Mesothelial cell of epicardium (in vitro differentiated cells): ENCODE measurements at places on chromosomes 13 and 19. TPM values are rescaled to one million over a fixed set of nuclear protein-coding genes. Genes with fewer than 3 reads are reported as not detected.
A peak's percentile ranks its signal among the peaks of the same experiment; 100 is the strongest.

DNA sequence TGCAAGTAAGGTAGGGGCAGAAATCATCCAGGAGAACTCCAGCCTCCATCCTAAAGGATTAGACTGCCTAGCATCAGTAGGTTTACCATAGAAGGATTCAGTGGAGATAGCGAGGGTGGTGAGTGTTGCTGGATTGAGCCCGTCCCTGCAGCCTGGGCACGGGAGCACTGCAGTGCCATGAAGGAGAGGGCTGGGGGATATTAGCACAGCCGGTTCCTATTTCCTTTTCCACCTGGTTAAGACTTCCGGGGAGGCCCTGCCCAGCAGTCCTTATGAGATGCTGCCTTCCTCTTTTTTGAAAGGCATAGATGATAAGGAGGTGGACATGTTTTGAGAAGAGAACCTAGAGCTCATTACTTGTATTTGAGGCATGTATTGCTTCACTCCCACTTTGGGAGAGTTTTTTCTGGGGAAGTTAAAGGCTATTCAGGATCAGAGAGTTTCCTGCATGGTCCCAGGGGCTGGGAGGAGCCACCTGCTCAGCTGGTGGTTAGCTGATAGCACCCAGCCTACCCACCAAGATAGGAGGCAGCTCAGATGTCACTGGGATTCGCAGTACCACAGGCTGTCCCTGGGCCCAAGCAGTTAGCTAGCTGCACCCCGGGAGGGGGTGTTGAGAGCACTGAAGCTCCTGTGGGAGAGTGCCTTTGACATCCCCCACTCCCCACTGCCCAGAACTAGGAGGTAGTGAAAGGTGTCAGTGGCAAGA lies 17.2 kb downstream of the ACTN4 start:
- DNase-seq, result no peak

GRCh38 chr19:55304279-55304978 lies 20.6 kb downstream of the BRSK1 start:
- DNase-seq, result no peak

The FCAR gene
- total RNA-seq, result not detected in 3 replicates

DNA sequence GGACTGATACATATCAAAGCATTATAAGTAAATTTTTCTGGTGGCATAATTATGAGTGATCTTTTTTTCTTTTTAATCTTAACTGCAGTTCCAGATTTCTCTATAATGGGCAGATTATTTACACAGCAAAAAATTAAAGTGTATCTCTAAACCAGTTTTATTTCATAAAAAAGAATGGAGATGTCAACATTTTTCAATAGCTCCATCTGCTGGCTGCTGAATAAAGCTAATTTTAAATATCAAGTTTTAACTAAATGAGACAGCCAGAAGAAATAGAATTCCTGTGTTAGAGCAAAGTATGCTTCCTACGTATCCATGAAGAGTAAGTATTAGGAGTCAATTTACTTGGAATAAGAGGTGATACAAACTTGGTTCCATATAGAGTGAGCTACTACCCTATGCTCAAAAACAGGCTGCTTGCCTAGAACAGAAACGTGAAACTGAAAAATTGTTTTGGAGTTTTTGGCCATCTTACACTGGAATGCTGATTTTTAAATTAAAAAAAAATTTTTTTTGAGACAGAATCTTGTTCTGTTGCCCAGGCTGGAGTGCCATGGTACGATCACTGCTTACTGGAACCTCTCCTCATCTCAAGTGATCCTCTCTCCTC lies 5.0 kb upstream of the PDS5B start:
- no peak for DNase-seq

DNA sequence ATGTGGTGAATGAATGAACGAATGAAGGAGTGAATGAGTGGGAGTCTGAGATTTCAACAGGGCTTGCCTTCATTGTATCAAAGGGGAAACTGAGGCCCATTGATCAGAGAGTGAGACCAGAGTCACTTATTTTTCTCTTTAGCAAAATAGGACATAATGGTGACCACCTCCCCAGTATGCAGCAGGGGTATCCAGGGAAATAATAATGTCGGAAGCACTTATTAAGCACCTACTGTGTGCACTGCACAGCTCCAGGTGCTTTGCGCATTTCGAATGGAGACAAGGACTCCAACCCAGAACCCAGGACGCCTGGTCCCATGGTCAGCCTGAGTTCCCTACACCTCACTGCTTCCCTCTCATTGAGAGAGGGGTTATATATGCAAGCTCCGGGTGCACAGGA lies 26.8 kb upstream of the SEMA6B start:
- DNase-seq, result no peak

- DNase-seq, result peak; percentile 86
Measured at GRCh38 chr19:46413262-46414031, at the start of gene CCDC8. Gene CCDC8, minus strand, starts transcription at chr19:46413564. Its CDS starts 754 bp downstream, at chr19:46412810.

DNA sequence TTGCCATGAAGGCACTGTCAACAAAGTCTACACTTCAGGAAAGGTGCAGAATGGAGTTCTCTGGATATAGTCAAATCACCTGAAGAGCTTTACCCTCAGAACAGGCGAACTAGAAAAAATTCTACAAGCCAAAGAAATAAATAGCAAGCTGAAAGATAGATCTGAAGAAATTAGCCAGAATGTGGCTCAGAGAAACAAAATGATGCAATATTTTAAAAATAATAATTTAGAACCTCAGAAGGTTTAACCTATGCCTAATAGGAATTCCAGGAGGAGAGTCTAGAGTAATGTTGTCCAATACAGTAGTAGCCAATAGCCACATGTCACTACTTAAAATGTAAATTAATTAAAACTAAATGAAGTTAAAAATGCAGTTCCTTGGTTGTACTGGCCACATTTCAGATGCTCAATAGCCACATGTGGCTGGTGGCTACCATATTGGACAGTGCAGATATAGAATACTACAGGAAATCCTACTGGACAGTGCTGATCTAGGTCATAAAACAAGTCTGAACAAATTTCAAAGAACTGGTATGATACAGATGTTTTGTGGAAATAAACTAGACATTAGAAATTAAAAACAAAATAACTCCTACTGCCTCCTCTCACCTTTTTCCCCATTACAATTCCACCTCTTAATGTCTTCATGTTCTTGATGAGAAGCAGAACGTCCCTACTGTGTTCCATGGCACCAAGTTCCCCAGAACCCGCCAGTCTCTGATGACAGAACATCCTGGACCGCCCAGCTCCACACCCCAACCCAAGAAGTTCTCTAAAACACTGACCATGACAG lies 679 bp upstream of the CDADC1 start:
- DNase-seq, result no peak

The PABPC3 gene
- 0.27 to 0.38 TPM (median 0.29 TPM) in 3 replicates for total RNA-seq

DNA sequence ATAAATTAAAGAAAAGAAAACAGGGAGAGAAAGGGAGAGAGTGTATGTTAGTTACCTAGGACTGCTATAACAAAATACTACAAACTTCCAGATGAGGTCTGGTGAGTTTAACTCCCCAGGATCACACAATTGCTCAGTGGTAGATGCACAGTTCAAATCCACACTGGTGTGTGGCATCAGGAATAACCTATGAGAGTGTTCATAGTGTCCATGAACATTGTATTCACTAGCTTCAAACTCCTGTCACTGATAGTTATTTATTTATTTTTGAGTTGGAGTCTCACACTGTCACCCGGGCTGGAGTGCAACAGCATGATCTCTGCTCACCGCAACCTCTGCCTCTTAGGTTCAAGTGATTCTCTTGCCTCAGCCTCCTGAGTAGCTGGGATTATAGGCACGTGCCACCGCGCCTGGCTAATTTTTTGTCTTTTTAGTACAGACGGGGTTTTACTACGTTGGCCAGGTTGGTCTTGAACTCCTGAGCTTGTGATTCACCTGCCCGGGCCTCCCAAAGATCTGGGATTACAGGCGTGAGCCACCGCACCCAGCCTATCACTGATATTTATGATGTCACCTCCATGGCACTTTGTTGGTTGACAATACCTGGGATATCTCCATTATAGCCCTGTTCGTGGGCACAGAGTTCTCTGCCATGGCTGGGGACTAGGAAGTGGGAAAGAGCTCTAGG lies at the start of gene NFILZ:
NFILZ (plus strand) TSS at position 638 of the 688 bp plus-strand sequence. CDS start 46,133 bp downstream, outside the sequence.
- no peak for DNase-seq

The ACP5 gene
- 3.9 to 4.2 TPM (median 3.9 TPM) in 3 replicates for total RNA-seq
